Brain (organoid and tissue), 16 donors: ENCODE measurements at places on chromosomes 12 and 14.

DNA sequence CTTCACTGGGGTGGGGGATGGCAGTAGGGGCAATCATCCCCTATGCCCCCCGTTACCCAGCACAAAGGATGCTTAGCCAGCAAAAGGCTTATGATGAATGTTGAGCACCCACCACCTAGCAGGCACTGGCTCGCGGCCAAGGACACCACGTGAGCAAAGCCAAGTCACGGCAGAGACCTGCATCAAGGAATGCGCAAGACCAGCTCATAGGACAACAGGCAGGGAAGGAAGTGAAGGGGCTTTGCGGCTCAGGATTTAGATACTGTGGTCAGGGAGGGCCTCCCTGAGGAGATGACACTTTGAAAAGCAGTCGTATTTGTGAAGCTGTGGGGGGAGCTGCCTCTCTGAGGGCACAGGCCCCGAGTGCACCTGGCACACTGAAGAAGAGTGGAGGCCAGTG lies 32.8 kb downstream of the SH2B3 start:
- DNase-seq: peak; percentile 51

DNA sequence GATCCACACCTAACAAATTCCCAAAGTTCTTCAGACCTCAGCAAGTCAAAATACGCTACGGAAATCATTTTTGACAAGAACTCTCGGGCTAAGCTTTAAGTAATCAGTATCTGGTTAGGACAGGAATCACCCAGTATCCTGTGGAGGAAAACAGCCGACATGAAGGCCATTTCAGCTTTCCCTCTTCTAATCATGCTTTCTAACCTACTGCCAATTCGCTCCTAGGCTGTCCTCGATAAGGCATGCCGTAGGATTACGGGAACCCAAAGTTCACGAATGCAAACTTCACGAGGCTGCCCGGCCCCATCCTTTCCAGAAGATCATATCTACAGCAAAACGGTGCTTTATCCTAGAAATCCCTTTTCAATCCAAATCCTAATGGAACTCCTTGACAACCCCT lies 81.8 kb upstream of the PTPRB start:
- no peak for DNase-seq

DNA sequence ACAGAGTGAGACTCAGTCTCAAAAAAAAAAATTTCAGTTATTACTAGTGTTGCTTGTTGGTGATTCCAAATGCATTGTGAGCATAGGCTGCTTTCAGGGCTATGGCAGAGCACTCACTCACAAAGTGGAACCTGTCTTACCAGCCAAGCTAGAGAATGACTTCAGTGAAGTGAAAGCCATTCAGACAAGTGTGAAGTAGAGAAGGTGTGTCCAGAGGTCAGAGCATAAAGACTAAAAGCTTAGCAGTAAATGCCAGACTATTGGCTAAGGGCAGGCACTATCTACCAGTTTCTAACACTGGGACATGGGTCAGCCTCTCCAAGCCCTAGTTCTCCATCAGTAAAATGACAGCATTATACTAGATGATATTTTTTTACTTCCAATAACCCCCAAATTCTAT lies 12.7 kb downstream of the PPP1R36 start:
- DNase-seq: no peak

GRCh38 chr14:71190770-71191374 lies 283.6 kb downstream of the PCNX1 start:
- DNase-seq: peak; percentile 29

DNA sequence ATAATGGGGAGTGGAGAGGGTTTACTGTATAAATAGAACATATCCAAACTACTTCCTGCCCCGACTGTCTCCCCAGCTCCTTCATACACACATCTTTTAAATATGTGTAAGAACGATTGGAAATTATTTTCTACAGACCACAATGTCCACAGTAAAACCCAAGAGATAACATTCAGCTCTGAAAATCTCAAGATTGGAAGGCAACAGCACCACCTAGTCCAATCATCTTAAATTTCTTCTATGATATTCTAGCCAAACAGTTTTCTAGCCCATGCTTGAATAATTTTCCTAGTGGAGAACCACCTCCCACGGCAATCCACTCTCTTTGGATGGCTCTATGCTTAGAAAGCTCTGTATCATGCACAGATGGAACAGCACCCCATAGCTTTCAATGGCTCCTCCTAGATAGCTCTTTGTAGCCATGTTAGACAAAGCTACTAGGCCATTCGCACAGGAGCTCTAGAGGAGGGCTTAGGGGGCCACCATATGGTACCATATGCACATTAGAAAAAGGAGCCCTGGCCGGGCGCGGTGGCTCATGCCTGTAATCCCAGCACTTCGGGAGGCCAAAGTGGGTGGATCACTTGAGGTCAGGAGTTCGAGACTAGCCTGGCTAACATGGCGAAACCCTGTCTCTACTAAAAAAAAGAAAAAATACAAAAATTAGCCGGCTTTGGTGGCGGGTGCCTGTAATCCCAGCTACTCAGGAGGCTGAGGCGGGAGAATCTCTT lies 18.1 kb downstream of the VDR start:
- no peak for DNase-seq

DNA sequence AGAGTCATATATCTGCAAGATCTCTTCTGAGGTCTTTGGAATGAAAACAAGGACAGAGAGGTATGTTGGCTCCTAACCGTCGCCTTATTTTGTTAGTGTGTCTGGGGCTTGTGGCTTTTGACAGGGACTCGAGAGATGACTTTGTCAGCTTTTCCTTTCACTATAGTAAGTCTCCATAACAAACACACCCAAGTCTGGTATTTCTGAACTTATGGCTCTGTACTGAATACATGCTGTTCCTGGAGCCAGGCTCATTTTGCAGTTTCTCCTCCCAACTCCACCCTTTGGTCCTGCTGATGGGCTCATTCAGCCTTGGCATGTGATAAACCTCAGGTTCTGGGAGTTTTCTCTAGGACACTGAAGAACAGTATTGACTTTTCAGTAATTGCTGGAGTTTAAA lies 27.7 kb upstream of the TMED10 start:
- DNase-seq: no peak

- peak; percentile 32 for DNase-seq
These were observed 36.3 kb upstream of the SINHCAF start for GRCh38 chr12:31362115-31362758.

GRCh38 chr14:96816281-96816680 lies 19.1 kb downstream of the VRK1 start:
- DNase-seq: no peak

DNA sequence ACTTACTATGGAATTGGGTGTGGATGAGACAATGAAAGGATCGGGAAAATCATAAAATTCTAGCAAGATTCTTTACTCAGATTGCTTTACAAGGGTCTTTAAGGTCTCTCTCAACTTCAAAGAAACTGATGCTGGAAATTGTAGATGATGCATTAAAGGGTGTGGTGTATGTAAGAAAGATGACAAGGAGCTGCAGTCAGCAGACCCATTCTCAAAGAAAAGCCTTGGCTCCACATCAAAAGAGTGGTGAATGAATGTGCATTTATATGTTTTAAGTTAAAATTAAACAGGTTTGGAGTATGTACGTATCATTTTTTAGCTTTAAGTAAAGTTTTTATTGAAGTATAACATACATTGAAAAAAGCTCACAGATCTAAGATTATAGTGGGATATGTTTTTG lies 194.5 kb downstream of the C12orf75 start:
- no peak for DNase-seq

- no peak for DNase-seq
These were observed 14.1 kb upstream of the AMN1 start for GRCh38 chr12:31742891-31743290.

DNA sequence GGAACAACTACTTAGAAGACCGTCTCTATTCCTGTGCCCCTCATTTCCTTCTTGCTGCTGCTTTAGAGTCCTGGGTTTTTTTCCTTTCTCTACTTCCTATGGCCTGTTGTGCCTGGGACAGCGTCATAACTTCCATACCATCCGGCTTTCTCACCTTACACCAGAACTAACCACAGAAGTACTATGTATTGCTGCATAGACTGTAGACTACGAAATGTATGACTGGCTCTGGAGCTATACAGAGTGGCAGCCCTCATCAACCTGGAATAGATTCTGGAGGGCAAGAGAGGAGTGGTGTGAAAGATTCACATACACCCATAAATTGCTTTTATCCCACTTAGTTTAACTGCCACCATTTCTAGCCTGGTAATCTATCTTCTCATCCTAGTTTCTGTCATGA lies 16.9 kb upstream of the SRP54 start:
- no peak for DNase-seq

DNA sequence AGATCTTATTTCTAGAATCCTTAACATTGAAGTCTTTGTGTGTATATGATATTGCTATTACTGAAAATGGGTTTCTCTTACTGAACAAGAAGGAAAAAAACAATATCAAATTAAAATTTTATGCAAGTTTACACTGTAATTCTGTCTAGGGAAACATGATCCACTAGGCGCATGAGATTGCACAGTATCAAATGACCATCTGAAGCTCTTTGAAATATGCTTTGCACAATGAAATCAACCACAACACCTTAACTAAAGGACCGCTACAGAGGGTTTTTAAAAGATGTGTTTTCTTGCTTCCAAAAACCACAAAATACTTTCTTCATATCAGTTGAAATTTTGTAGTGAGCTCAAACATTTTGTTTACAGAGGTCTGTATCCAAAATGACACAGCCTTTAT lies 15.1 kb upstream of the KERA start:
- DNase-seq: no peak

DNA sequence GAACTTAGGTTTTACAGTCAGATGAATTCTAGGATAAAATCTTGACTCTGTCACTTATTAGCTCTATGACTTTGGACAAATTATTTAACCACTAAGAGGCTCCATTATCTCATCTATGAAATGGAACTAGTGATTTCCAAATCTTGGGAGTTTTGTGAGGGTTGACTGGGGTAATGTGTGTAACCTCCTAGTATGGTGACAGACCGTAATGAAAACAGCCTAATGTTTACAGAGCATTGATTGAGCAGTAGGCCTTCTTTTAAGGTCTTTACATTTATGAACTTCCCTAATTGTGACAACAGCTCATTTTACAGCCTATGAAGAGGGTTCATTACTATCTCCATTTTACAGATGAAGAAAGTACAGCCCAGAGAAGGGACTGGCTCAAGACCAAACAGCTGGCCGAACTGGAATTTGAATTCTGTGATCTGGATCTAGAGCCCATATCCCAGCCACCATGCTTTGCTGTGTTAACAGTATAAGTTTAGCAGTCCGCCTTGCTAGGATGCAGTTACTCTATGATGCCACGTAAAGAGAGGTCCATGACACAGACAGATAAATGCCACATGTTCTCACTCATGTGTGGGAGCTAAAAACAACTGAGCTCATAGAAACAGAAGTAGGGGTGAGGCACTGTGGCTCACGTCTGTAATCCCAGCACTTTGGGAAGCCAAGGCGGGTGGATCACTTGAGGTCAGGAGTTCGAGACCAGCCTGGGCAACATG lies 9.1 kb upstream of the FBXL14 start:
- DNase-seq: no peak

DNA sequence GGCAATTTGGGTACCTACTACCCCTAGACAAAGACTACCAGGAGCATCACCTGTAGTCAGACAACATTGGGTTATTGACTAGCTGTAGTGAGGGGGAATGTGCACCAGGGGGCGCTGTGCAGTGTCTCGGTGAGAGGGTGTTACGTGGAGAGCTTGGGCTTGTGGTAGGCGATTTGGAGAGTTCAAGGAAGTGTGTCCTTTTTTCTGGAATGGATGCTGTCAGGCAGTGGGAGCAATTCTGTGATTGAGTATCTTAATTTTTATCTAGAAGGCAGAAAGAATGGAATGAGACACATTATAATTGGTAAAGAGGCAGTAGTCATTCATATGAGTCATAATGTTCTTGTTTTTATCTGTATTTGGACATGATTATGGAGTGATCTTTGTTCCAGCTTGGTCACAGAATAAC lies 187.7 kb downstream of the GALC start:
- DNase-seq: no peak

DNA sequence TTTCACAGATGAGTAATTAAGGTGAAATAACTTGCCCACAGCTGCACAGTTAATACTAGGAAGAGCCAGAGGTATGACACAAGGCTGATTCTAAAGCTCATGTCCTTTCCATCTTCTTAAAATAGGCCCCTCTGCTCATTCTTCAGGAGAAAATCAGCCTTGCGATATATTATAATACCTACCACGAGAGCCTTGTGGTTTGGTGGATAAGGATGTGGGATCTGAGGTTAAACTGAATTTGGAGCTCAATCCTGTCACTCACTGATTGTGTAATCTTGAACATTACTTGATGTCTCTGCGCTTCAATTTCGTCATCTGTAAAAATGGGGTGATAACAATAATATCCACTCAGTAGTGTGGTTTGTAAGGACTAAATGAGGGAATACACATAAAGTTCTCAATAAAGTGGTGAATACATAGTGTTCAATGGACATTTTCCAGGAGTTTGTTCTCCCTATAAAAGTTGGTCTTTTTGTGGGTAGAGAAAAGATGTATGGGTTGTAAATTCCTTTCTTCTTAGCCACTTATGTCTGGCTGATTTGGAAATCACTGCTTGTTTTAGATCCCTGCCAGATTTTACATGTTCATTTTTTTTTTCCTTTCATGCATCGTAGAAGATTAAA lies 25.1 kb upstream of the ATP2B1 start:
- no peak for DNase-seq

- no peak for DNase-seq
These were observed 30.4 kb downstream of the SOAT2 start for GRCh38 chr12:53133722-53134121.

DNA sequence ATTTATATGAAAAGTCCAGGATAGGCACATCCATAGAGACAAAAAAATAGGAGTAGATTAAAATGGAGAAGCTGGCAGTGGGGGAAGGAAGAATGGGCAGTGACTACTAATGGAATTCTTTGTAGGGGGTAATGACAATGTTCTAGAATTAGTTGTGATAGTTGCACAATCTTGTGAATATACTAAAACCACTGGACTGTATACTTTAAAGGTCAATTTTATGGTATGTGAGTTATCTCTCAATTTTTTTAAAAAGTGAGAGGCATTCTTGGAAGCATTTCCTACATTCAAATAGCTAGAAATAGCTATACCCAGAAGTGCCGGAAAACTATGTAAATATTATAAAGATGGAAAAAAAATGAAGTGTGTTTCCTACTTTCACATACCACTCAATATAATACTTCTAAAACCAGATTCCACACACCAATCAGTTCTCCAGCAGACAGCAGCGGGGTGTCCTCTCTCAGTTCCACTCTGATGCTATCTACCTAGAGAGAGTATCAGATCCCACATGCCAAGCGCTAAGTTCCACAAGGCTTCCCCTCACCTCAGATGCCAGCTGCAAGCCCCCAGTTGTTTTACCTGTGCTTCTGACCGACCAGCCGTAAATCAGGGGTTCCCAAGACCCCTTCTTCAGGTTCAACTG lies 41.7 kb upstream of the NID2 start:
- no peak for DNase-seq

- no peak for DNase-seq
These were observed 199.0 kb downstream of the LRFN5 start for GRCh38 chr14:41805633-41806032.

GRCh38 chr14:50717811-50718210 lies 49.7 kb upstream of the SAV1 start:
- DNase-seq: no peak

GRCh38 chr14:97931273-97931672 lies 1134.1 kb downstream of the VRK1 start:
- no peak for DNase-seq

- no peak for DNase-seq
These were observed 351.1 kb upstream of the FLRT2 start for GRCh38 chr14:85178864-85179263.

- DNase-seq: no peak
These were observed 490.3 kb downstream of the APAF1 start for GRCh38 chr12:99135376-99135775.
